ENCODE measurements at places on chromosomes 12 and 14.

GRCh38 chr12:75553836-75554555 is 42.6 kb upstream of the KRR1 start:
- DNase-seq = no peak

GRCh38 chr12:126617312-126617711 is 1552.1 kb downstream of the AACS start:
- DNase-seq = peak; percentile 16

DNA sequence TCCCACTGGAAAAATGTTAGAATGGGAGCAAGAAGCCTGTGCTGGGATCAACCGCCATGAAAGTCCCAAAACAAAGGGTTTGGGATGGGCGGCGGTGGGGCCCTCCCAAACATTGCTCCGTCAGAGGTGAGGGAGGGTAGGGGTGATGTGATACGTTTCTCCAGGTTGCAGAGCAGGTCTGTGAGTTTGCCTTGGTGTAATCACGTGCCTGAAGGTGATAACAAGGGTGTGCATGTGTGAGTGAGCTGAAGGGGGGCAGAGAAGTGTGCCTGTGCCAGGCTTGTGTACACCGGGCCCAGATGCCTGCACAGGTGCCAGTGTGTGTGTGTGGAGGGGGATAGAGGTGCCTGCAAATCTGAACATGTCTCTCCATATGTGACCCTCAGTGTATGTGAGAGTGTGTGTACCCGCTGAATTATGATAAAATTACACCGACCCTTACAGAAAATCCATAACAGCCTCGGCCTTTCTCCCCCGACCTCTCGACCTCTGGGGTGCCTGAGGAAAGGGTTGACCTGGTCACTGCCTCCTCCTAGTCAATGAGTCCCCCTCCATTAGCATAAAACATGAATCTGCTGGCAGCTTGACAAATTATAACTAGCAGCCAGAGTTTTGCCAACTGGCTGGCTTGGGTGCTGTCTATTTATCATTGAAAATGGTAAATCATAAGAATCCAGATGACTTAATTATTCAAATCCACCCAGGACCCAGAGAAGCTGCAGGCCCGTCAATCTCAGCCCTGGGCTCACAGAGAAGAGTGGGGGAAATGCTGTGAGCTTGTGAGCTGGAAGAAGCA is 55.6 kb downstream of the SMUG1 start:
- DNase-seq = no peak

GRCh38 chr12:23504043-23504442 is 445.4 kb downstream of the SOX5 start:
- DNase-seq = peak; percentile 16

- DNase-seq = no peak
Observed at GRCh38 chr12:104180374-104180773, 35.2 kb upstream of the TXNRD1 start.
